Stimulated activated CD8-positive, alpha-beta memory T cell treated with anti-CD3 and anti-CD28 coated beads, Interleukin-4, amount 100 ng/mL, for 4 hours (primary cell): ENCODE measurements at places on chromosomes 7 and 10.

DNA sequence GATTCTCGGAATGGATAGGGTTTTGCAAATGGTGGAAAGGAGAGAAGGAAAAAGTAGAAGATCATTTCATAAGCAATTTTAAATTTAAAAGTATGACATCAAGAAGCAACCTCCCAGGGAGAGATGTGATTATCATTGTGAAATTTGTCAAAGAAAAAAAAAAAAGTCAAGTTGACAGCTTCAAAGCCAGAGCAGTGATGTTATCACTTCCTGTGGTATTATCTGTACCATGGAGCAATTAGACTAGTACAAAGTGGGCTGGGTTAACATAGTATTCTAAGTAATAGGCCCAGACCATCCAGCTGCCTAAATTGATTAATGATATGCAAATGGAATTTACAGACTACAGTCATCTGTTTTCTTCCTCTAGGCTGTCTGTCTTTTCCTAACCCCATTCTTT, 84.0 kb upstream of the NPY start:
- DNase-seq = no peak

DNA sequence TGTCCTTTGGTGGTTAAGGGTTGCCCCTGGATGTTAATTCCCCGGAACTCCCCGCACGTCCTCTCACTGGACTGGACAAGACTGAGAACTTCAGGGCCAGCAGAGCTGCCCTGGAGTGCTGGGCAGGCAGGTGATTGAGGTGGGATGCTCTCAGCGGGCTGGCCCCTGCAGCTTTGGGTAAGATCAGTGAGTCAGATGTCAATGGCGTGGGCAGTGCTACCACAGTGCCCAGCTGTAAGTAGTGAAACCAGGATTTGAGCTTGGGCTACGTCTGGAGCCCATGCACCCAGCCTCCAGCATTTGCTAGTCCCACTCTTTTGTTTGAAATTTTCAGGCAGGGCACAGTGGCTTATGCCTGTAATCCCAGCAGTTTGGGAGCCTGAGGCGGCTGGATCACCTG, 6.7 kb upstream of the SEPHS1 start:
- no peak for DNase-seq

DNA sequence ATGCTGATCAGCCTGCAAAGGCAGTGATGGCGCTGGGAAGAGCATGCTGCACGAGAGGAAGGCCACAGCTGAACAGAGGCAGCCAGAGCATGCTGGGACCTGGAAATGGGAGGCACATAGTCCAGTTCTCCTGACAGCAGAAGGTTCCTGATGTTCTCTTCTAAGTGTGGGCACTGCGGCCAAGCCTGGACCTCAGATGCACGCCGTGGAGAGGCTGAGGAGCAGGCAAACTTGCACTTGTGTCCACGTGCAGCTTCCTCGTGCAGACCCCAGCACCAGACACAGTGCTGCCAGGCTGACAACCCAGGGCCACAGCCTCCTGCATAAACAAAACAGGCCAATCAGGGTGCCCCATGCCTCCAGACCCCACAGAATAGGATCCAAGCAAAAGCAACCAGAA, 93.5 kb upstream of the LANCL2 start:
- no peak for DNase-seq

DNA sequence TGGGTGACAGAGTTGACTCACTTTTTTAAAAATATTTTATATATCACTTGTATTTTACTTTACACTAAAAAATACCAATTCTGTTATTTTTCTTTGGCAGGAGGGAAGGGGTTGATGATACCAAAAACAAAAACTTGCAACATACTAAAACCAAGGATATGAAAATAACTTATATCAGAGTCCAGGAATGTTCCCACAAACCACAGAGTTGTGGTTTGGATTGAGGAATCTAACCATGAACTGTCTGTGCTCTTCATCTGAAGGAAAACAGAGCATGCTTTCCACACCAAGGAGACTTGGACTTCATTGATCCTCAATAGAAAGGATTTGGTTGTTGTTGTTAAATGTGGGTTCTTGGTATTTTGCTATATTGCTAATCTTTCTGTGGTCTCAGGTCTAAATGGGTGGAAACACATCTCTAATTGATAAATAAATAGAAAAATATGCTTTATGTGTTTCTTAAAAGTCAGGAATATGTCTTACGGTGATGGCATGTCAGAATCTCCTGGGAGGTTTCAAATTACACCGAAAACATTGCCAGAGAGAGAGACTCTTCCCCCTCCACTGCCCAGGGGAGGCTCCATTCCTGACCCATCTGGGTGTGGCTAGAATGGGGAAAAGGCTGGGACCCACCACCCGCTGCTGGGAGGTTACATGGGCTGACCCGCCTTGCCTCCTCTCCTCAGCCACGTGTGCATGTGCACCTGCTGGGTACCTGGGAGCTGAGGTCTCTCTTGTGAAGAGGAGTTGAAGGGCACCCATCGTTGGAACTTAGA, 46.9 kb upstream of the STK17A start:
- no peak for DNase-seq

DNA sequence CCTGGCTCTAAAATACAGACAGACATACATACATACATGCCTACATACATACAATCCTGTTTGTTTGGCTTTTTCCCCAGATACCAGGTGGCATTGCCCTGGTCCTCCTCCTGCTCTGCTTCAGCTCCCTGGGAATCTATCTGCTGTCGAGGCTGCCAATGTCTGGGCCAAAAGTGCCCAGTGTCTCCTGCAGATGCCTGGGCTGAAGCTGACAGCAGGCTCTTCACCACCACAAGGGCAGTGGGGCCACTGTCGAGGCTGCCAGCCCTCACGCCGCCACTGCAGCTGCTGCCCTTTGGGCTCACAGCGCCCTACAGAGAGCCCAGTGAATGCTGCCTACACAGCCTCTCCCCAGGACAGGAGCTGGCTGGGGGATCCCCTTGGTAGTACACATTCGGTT, 18.0 kb upstream of the STN1 start:
- no peak for DNase-seq

DNA sequence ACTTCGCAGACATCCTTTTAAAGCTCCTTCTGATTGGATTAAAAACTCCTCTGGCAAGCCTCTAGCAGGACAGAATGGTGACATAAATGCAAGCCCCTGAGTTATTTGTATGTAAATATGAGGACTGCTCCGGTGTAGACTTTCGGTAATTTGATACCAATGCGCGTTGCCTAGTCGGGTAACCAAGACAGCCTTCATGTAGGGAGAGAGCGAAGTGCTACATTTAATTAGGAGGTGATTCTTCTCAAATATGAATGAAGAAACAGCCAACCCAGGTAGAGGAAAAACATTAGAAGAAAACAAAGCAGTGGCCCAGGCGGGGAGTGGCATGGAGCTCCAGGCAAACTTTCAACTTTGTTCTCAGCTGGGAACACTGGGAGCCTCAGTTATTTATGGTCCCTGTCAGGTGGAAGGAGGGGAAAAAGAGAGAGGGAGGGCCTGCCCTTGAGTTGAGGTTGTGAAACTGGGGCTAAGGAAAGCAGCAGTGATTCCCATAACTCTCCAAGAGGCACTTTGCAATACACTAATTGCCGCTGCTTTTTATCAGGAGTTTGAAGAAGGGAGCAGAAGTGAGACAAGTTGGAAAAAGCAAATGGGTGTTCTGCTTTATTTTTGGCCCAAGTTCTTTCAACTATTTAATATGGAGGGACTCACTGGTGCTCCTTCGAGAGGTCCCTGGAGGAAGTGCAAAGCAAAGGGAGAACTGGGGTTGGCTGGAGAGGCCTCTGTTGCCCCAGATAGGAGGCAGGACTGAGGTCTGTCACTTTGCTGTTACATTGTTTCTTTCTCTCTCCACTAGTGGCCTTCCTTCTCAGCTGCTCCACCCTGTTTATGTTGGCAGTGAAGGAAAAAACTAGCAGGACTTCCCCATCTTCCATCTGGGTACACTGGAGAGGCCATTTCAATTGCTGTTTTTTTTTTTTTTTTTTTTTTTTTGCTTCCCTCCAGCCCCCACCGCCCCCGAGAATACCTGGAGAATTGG, 234.6 kb upstream of the CCDC6 start:
- no peak for DNase-seq

GRCh38 chr10:58993480-58994221, 182.8 kb upstream of the PHYHIPL start:
- DNase-seq = no peak

- no peak for DNase-seq
These were observed 254.2 kb upstream of the C7orf33 start for GRCh38 chr7:148336411-148336810.
